ENCODE measurements at places on chromosomes 12 and 14.

- no peak for ATAC-seq
These were observed 164.0 kb downstream of the METTL25 start for GRCh38 chr12:82522285-82522684.

DNA sequence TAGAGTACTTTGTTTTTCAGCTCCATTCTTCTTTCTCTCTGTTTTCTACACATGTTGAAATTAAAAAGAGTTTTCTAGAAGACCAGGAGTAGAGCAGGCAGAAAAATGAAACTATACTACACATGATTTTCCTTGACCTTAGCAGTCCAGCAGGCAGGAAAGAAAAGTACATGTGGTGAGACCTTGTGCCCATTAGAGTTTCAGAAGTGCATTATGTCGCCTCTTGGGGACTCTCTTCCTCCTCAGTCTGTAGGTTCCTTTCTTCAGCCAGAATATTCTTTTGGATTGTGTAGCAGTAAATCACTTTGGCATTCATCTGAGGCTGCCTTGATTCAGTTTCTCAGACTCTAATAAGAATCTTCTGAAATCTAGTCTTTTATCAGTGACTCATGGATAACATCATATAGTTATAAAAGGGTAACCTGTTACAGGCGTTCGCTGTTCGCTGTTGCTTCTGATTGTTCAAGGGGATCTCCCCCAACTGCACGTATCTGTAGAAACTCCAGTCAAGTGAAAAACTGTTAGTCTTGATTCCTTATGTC lies 161.8 kb downstream of the ANO4 start:
- no peak for ATAC-seq

DNA sequence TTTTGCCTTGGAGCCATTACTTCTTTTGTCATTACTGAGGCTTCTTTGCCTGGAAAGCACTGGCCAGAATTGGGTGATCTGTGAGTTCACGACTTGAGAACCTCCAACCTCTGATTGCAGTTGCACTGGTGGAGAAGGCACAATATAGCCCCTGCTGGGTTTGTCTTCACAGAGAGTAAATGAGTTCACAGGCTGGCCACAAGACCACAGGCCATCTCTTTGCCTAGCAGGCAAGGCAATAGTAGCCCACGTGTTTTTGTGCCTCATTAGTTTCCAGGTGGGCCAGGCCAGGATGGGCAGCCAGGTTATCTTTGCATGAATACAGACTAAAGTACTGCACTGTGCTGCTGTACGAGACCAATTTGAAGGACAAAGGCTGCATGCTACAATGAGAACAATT lies 468.8 kb downstream of the NRXN3 start:
- no peak for ATAC-seq

- no peak for ATAC-seq
These were observed 39.6 kb downstream of the RHOF start for GRCh38 chr12:121753844-121754264.

DNA sequence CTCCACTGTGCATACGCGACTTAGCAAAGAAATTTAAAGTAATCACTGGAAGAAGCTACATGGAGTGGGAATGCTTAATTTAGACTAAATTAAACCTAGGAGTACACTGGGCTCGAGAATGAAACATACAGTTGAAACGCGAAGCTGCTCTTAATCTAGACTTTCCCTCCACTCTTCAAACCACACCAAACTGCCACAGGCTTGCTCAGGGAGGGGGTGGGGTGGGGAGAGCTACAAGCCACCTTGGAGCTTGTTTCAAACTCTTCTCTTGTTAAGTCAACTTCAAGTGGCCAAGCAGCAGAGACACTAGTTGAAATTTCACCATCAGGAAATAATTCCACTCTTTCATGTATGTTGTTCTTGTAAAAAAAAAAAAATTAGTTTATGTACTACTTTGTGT lies 69.9 kb downstream of the SLC38A1 start:
- ATAC-seq = no peak

DNA sequence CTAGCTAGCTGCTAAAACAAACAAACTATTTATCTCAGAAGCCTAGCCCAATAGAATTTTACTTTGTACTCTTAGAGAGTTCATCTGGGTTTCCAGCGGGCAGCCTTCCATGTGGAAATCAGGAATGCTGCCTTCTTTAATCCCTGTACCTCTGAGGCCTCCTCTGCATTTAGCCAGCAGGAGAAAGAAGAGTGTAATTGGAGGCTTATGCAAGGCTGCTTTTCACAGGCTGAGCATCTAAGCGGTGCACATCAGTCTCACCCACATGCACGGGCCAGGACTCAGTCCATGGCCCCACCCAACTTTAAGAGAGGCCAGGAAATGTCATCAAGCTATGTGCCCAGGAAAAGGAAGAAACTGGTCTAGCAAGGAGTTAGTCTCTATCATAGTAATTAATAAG lies 14.0 kb upstream of the PTGDR start:
- ATAC-seq = peak; percentile 39

- peak; percentile 38 for ATAC-seq
These were observed 1.9 kb downstream of the CCDC184 start for GRCh38 chr12:48185181-48185919.

GRCh38 chr12:7302266-7302986 lies 1.4 kb upstream of the ACSM4 start:
- no peak for ATAC-seq

DNA sequence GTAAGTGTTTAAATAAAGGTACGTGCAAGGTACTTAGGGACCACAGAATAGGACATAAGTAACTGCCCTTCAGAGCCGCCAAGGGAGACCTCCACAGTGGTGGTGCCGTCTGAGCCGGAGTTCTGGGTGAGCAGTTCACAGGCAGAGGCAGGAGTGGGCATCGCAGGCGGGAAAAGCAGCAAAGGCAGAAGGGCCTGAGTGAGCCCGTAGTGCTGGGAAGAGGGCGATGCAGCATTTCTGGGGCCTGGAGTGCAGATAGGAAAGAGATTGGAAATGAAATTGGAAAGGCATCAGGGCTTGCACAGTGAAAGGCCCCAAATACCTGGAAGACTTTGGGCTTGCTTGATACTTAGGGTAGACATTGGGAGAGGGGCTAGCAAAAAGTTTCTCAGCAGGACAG lies 32.9 kb downstream of the EVL start:
- ATAC-seq = no peak

Data from esophagus mucosa (tissue), 1 donor.